ENCODE measurements at places on chromosomes 12 and 14. TPM values are rescaled to one million over a fixed set of nuclear protein-coding genes. Genes with fewer than 3 reads are reported as not detected.

WSCD2 gene
- total RNA-seq: 0.79 TPM

NXPH4 gene
- 14.1 TPM for total RNA-seq

AKAP3 gene
- 2.8 TPM for total RNA-seq

PUS1 gene
- 37.3 TPM for total RNA-seq

MFAP5 gene
- not detected for total RNA-seq

RNASE7 gene
- not detected for total RNA-seq

KLHDC2 gene
- total RNA-seq: 45.8 TPM

TGM1 gene
- 3.4 TPM for total RNA-seq

PLEKHG7 gene
- total RNA-seq: not detected
